ENCODE measurements at places on chromosomes 7 and 10.

DNA sequence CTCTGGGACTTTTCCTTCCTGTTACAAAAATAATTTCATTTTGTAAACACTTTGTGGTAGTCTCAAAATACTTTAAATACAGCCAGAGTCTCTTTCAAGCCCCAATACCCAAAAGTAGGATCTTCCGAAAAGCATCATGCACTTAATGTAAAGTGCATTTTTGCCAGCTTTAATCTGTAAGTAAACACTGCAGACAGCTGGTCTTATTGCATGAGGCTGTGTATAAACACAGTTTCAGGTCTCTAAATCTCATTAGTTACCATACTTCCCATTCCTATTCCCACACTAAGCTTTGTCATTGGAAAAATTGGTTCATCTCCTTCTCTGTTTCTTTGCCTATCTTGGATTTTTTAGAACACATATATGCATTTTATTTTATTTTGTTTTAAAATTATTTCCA, 87.6 kb upstream of the GNAI1 start:
- DNase-seq = no peak

- peak; percentile 12 for DNase-seq
Measured at GRCh38 chr10:117830787-117831212, 215.9 kb downstream of the RAB11FIP2 start.

DNA sequence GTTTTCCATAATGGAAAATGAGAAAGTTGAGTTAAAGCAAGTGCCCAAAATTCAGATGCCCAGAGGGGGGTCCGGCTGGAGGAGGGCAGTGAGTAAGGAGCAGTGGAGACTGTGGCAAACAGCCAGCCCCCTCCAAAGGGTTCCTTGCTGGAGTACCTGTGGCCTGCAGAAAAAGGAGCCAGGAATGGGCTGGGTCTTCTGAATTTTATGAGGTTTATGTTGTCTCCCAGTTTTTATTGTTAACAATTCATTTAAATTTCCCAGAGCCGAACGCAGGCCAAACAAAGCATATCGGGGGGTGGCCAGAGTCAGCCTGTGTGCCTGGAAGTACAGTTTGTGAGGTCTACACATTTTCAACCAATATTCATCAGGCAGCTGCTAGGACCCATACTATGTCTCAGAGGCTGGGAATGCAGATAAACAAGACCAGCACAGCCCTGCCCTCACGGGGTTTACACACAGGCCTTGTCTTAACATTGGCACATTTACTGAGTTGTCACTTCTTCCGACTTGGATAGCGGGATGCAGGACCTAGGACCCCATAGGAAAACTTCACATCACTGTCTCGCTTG, 12.9 kb upstream of the CSGALNACT2 start:
- no peak for DNase-seq

DNA sequence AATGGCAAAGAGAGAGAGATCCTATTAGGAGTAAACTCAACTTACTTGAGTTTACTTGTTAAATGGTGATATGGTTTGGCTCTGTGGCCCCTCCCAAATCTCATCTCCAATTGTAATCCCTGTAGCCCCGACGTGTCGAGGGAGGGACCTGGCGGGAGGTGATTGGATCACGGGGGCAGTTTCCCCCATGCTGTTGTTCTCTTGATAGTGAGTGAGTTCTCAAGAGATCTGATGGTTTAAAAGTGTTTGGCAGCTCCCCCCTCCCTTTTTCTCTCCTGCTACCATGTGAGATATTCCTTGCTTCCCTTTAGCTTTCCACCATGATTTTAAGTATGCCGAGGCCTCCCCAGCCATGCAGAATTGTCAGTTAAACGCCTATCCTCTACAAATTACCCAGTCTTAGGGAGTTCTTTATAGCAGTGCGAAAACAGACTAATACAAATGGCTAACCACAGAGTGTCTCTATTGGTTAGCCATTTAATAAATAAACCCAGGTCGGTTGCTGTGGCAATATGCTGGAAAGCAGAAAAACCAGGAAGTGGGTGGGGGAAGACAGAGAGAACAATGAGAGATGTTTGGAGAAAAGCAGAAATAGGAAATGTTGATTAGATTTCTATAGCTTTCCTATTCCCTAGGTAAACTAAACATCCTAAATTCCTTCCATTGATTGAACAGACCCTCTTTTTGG, 3.0 kb upstream of the STMP1 start:
- no peak for DNase-seq

DNA sequence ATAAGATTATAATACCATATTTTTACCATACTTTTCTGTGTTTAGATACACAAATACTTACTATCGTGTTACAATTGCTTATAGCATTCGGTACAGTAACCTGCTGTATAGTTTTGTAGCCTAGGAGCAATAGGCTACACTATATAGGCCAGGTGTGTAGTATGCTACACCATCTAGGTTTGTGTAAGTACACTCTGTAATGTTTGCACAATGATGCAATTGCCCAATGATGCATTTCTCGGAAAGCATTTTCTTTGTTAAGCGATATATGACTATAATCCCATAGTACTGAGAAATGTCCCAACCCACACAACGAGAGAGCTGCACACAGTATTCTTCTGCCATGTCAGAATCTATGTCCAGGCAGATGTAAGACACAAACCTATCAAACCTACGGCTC, 160.0 kb downstream of the NEBL start:
- DNase-seq = no peak

GRCh38 chr7:33933611-33934281, 28.4 kb downstream of the BMPER start:
- DNase-seq = no peak

DNA sequence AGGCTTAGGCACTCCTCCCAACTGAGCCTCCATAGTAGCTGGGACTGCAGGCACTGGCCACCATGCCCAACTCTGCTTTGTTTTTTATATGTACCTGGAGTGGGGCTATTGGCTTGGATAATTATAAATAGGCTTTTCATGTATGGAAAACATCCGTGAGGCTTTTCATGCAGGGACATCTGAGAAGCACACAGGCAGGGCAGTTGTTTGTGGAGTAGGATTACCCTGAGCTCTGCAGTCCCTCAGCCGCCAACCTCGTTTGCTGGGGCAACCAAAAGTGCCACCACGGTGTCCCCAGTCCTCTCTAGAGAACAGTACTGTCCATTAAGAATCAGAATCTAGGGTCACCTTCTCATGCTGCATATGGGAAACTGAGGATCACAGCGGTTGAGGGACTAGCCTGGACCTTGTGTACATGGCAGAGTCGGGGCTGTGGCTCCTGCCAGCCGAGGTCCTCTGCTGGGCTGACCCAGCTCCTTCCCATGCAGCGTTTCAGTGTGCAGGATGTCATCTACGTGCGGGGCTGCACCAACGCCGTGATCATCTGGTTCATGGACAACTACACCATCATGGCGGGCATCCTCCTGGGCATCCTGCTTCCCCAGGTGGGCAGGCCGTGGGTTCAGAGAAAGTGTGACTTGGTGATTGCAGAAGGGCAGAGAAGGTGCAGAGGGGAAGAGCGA, 54.5 kb downstream of the TSPAN15 start:
- DNase-seq = no peak

GRCh38 chr7:45105588-45106188, 5.8 kb downstream of the TBRG4 start:
- DNase-seq = no peak

DNA sequence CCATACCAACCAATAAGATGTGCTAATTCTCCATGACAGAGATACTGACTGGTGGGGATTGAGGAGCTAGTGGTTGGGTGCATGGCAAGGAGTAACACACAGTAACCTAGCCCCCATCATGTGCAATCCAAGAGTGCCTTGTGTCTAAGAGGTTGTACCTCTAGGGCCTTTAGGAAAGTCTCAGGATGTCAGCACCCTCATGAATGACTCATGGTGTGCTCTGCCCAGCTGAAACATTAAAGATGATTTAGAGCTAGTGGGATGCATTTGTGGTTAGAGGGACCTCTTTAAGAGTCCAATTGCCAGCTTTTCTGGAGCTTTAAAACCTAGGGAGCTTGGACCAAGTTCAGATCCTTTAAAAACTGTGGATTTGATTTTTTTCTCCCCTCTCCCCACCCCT, 181.1 kb downstream of the HERPUD2 start:
- DNase-seq = no peak

DNA sequence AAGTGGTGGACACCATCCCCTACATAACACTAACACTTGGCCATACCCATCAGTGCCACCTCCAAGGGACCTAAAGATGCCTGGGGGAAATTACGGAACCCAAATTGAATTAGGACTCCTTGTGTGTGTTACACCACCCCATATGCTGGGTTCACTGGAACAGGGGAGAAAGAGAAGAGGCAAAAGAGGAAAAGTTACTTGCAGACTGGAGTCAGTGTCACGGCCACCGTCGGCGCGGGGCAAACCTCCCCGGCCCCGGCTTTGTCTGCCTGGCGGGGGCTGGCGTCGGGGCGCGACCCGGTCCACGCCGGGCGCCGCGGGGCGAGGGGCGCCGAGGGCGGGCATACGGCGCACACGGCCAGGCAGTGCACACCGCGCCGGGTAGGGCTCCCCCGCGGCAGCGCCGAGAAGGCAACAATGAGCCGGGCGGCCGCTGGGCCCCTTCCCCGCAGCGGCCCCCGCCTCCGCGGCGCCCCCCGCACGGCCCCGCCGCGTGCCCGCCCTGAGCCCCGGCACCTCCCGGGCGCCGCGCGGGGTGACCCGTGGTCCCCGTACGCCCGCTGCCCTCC, 171.1 kb downstream of the FAM107B start:
- DNase-seq = peak; percentile 32

GRCh38 chr10:35328404-35329037, 7.8 kb upstream of the CCNY start:
- no peak for DNase-seq

DNA sequence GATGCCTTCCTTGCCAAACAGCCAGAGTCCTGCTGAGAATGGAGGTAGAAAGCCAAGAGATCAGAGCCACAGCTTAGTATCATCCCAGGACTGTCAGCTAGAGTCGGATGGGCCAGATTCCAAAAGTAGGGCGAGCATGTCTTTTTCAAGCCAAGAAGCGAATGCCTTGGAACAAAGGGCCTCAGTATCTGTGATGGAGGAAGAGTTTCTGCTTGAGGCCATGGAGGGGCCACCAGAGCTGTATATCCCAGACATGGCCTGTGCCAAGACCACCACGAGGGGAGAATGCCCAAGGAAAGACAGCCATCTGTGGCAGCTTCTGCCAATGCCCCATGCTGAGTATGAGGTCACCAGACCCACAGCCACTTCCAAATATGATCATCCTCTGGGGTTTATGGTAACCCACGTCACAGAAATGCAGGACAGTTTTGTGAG, 44.3 kb upstream of the PPP1R17 start:
- DNase-seq = no peak

GRCh38 chr10:7773845-7774801, 13.7 kb downstream of the KIN start:
- DNase-seq = no peak

DNA sequence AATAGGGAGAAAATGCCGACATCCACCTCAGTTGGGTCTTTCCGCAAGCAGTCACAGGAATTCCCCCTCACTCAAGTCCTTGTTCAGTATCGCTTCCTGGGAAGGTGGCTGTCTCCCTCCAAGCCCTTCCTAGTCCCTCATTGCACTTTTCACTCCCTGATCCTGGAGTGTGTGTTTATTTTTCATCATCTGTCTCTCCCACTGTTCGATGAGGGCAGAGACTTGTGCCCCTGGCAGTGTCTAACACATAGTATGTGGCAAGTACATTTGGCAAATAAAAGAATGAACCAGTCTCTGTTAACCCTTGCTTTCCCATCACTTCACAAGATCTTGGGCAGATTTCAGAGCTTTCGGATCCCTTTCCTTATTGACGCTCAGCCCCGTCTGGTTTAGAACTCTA, 24.0 kb upstream of the CACUL1 start:
- no peak for DNase-seq

DNA sequence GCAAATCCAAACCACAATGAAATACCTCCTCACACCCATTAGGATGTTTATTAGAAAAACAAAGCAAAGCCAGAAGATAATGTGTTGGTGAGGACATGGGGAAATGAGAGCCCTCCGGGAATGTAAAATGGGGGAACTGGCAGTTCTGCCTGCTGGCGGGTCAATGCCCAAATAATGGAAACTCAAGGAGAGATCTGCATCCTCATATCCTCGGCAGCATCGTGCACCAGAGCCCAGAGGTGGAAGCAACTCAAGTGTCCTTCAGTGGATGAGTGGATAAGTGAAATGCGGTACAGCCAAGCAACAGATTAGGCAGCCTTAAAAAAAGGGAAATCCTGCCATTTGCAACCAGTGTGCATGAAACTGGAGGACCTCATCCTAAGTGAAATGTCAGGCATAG, 325.2 kb downstream of the WDR37 start:
- DNase-seq = no peak

DNA sequence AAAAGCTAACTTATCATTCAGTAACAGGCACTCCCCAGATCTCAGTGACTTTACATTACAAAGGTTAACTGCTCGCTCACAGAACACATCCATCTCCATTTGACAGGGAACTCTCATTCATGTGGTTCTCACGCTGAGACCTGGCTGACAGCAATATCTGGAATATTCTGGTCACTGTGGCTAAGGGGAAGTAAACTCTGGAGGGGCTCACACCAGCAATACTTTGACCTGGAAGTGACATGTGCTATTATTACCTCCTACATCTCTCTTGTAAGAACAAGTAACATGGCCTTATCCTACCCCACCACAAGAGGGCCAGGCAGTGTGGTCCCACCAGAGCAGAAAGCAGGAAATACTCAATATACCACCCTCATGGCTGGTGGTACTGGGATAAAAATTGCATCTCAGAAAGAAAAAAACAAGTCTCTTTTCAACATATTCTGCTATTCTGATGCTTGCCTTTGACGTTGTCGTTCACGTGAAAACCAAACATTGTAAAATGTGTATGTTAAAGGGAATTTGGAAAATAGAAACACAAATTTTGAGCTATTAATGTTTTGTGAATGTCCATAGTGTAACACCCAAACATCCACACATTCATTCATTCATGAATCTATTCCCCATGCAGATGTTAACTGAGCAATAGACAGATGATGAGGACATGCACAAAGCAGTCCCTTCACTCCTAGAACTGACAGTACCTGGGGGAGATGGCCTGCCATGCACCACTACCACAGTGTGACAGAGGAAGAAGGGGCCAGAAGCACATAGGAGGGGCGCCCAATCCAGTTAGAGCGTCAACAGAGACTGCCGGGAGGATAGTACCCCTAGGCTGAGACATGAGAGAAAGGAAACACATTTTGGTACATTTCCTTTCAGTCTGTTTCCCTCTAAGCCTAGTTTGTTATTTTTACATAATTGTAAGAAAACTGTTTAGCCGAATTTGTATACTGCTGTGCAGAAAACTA, 166.0 kb upstream of the SP4 start:
- peak; percentile 58 for DNase-seq

GRCh38 chr10:4943821-4944220, 19.4 kb upstream of the AKR1C1 start:
- DNase-seq = no peak

DNA sequence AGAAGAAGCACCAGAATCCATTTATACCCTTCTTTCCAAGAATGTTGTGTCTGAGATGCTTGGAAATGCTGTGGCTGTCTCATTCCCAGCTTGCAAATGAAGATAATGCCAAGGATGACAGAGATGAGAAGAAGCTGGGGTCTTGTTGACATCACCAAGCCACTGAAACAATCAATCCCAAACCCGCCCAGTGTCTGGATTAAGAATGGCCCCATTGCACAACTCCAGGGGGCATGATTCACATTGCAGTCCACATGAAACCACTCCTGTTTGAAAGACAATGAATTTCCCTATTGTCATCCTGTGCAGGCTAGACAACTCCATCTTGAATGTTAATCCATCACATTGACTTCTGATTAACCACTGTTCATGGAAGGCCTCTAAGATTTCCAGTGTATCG, 28.6 kb downstream of the SORBS1 start:
- DNase-seq = no peak

- no peak for DNase-seq
Measured at GRCh38 chr7:75809396-75809795, 4.2 kb downstream of the CCL24 start.

GRCh38 chr10:34624323-34625153, 190.6 kb downstream of the PARD3 start:
- no peak for DNase-seq

Data from CD4-positive, alpha-beta T cell treated with Interleukin-15 for 4 hours (primary cell).